ENCODE measurements at places on chromosomes 7 and 10. TPM values are rescaled to one million over a fixed set of nuclear protein-coding genes. Genes with fewer than 3 reads are reported as not detected.

GRCh38 chr7:39950473-39951225, 593 bp downstream of the CDK13 start:
- peak; percentile 68 for DNase-seq

GRCh38 chr7:112414855-112415490, 35.3 kb upstream of the IFRD1 start:
- peak; percentile 50 for DNase-seq

GRCh38 chr7:141550386-141551093, 670 bp upstream of the AGK start:
- DNase-seq = no peak

GRCh38 chr7:128396357-128396756, 13.4 kb downstream of the IMPDH1 start:
- DNase-seq = no peak

DNA sequence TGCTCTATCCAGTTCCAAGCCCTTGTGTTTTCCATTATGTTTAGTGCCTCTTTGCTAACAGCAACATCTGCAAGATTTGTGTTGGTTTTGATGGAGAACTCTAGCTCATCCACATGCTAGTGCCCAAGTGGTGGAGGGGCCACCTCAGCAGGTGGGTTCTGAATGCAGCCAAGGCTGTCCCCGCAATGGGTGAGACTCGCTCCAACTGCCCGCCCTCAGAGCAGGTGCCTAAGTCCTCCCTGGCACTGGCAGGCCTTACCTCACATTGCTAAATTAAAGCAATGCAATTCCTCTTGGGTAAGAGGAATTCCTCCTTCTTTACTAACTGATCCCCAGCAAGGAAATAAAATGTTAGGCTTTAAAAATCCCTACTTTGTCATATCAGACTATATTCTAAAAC, 146.8 kb downstream of the ADCY1 start:
- DNase-seq = no peak

Gene TCF7L2
- 1.9 TPM for total RNA-seq

Data from Daoy (cell line).